Activated CD4-positive, alpha-beta T cell treated with anti-CD3 and anti-CD28 coated beads, Interleukin-2, amount 10 ng/mL, durations not matched to agents 24 days and 14 days (primary cell): ENCODE measurements at places on chromosomes 7 and 10. TPM values are rescaled to one million over a fixed set of nuclear protein-coding genes. Genes with fewer than 3 reads are reported as not detected.

DNA sequence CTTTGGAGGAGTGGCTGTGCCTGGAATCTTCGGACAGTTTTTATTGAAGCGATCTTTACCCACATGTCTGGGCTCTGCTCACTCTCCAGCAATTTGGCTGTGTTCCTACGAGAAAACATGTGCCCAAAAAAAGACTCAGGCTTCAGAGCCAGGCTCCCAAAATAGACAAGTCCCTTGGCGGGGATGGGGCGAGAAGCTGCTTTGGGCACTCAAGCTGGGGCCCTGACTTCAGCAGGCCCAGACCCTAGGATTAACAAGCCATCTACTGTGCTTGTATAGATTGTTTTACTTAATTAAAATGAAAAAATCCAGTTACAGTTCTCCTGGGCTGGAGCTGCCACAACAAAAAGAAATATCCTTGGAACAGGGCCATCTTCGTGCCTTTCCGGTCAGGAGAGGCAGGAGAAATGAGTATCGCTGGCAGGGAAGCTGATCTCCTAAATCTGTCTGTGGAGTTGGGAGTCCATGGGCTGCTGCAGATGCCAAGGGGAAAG lies 51.4 kb upstream of the PDCD4 start:
- H3K4me1 ChIP-seq: peaks cover 22% of the 10 kb centered on the region
- DNase-seq: no peak
- H3K4me3 ChIP-seq: no peak overlapping the region

DNA sequence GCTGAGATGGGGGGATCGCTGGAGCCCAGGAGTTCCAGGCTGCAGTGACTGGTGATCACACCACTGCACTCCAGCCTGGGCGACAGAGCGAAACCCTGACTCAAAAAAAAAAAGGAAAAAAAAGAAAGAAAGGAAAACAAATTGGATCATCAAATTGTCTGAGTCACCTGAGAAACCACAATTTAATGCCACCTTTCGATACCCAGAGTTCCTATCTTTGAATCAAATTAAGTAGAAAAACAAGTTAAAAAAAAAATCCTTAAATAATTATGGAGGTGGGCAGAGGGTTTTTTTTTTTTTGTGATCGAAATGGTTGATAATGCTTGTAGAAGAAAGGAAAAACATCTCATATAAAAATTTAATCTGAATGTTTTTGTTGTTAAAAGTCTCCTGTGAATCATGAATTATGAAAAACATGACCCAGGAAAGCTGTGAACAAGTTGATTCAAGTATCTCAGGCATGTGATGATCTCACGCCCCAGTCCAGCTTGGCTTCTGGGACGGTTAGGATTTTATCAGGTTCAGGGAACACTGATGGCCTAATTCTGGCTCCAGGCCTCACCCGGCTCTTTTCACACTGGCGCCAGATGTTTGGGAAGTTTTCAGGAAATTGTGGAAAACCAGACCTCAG lies 25.3 kb upstream of the CUX1 start:
- no peak overlapping the region for H3K4me3 ChIP-seq
- no peaks in the 10 kb centered on the region for H3K36me3 ChIP-seq
- H3K27me3 ChIP-seq: no peaks in the 10 kb centered on the region
- no peaks in the 10 kb centered on the region for H3K4me1 ChIP-seq
- DNase-seq: no peak

DNA sequence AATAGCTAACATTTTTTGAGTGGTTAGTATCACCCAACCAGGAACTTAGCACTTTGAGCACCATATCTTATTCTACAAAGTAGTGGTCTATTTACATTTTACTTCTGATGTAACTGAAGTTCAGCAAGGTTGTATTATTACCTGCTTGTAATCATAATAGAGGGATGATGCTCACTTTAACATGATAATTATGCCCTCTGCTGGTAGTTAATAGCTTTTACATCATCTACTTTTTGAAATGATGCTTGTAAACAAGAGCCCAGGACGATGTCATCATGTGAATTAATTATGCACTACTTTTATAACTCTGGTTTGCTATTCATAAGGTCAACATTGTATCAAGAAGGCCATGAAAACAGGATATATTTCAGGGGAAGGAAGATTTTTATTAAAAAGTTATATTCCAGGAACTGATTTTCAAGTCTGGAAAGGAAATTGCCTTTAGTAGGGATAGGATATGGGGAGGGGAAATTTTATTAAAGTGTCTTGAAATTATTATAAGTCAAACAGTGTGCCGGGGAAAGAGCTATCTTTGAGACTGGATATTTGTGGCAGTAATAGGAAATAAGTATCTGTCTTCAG lies 80.3 kb upstream of the SCIN start:
- H3K27me3 ChIP-seq: peaks cover 15% of the 10 kb centered on the region
- H3K4me1 ChIP-seq: no peaks in the 10 kb centered on the region
- DNase-seq: no peak
- H3K27ac ChIP-seq: no peak overlapping the region
- no peak overlapping the region for H3K4me3 ChIP-seq

- no peak for DNase-seq
- no peaks in the 10 kb centered on the region for H3K4me1 ChIP-seq
- H3K27ac ChIP-seq: no peak overlapping the region
- peaks cover 12% of the 10 kb centered on the region for H3K27me3 ChIP-seq
- H3K4me3 ChIP-seq: no peak overlapping the region
Measured at GRCh38 chr10:116768786-116769185, 26.4 kb upstream of the HSPA12A start.

DNA sequence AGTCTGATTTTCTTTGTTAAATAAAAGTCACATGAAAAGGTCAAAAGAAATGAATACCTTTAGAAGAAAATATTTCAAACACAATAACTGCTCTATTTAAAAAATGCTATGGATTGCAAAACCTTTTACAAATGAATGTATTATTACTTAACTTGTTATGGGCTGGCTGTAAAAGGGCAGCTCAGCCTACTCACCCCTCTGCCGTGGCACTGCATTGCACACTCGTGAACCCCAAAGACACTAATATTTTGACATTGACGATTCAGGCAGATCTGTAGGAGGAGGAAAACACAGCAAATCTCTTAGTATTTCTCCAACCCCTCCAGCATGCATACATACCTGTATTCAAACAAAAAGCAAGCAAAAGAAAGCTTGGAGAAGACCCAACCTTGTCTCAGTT lies 149.5 kb downstream of the FANK1 start:
- H3K36me3 ChIP-seq: no peaks in the 10 kb centered on the region
- H3K27ac ChIP-seq: no peak overlapping the region
- H3K4me1 ChIP-seq: peaks cover 4% of the 10 kb centered on the region
- no peak for DNase-seq
- H3K27me3 ChIP-seq: no peaks in the 10 kb centered on the region
- H3K4me3 ChIP-seq: no peak overlapping the region

GRCh38 chr7:18116661-18117060 lies 89.0 kb upstream of the PRPS1L1 start:
- no peak overlapping the region for H3K4me3 ChIP-seq
- H3K36me3 ChIP-seq: no peaks in the 10 kb centered on the region
- no peaks in the 10 kb centered on the region for H3K4me1 ChIP-seq
- DNase-seq: no peak
- H3K27ac ChIP-seq: no peak overlapping the region
- H3K27me3 ChIP-seq: peaks cover 2% of the 10 kb centered on the region

DNA sequence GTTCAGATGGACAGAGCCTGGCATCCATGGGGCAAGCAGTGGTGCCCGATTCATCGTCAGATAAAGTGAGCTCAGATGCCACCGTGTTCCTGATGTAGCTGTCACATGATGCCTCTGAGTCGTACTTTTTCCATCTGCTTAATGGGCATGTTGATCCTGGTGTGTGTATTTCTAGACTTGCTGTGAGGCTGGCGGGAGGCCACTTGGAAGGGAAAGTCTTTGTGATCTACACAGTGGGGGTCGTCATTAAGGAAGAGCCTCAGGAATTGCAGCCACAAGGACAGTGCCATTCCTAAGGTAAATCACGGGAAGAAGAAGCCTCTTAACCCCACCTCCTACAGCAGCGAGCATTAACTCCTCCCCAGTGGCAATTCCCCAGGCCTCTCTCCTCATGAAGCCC lies 63.0 kb downstream of the RGS10 start:
- H3K27ac ChIP-seq: no peak overlapping the region
- DNase-seq: no peak
- peaks cover 32% of the 10 kb centered on the region for H3K4me1 ChIP-seq
- no peaks in the 10 kb centered on the region for H3K27me3 ChIP-seq

DNA sequence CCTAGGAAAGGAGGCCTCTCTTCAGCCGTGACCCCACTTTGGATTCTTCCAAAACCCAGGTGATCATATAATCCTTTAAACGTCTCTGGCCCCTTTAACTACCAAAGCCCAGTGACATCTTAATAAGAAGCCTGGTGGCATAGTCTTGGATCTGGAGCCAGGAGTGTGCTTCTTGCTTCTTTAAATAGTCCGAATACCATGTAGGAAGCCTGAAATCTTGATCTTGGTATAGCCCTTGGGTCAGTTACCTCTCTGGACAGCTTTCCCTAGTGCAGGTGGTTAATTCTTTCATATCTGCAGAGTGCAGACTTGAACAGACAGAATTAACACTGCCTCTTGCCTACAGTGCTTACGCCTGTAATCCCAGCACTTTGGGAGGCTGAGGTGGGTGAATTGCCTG lies 138.6 kb upstream of the EFCAB10 start:
- no peak overlapping the region for H3K27ac ChIP-seq
- no peaks in the 10 kb centered on the region for H3K27me3 ChIP-seq
- no peaks in the 10 kb centered on the region for H3K4me1 ChIP-seq
- no peak for DNase-seq
- H3K36me3 ChIP-seq: no peaks in the 10 kb centered on the region

DNA sequence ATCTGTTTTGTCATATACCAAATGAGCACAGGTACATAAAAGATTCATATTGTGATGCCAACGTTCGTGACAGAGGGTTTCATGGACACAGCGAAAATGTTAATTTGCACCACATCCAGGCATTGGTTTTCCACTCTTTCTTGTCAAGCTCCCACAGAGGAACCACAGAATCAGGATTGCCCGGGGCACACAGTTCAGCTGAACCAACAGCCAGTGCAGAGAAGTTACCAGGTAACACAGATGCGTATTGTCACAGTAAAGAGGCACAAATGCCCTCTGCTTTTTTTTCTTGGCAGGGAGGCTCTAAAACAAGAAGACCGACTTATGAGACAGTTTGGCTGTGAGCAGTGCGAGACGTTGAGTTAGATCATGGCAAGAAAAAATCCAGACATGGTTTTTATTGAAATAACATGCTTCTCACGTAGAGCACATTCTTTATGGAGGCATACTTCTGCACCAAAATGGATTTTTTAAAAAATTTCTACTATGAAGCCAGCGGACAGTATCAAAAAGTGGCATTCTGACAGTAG lies 331.1 kb upstream of the KIAA1217 start:
- H3K4me1 ChIP-seq: no peaks in the 10 kb centered on the region
- DNase-seq: no peak
- no peaks in the 10 kb centered on the region for H3K27me3 ChIP-seq
- no peak overlapping the region for H3K4me3 ChIP-seq
- no peak overlapping the region for H3K27ac ChIP-seq

DNA sequence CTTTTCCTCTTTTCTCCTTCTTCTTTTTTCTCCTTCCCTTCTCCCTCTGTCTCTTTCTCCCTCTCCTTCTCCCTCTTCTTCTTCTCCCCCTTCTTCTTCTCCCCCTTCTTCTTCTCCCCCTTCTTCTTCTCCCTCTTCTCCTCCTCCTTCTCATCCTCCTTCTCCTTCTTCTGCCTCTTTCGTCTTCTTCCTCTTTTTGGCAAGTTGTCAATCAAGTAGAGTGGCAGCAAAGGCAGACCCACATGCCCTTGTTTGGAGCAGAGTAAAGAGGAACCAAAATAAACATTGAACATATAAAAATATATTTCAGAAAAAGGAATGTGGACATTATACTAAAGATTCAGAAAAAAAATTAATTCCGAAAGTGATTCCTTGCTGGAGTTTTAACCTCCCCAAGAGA lies 59.6 kb upstream of the ZNF33B start:
- H3K27me3 ChIP-seq: peaks cover 2% of the 10 kb centered on the region
- no peak for DNase-seq
- no peaks in the 10 kb centered on the region for H3K36me3 ChIP-seq

Gene LFNG
- 33.9 and 34.2 TPM in 2 replicates for total RNA-seq

Gene MYH16
- not detected in 2 replicates for total RNA-seq

Gene TWIST1
- total RNA-seq: 7.5 and 8.1 TPM in 2 replicates

Gene PLXNA4
- 0.54 and 0.70 TPM in 2 replicates for total RNA-seq

Gene CPA5
- total RNA-seq: 0.47 and 0.93 TPM in 2 replicates

Gene PDE6C
- total RNA-seq: not detected in 2 replicates

Gene PEX1
- 14.4 and 14.8 TPM in 2 replicates for total RNA-seq

Gene CSTF2T
- total RNA-seq: 36.2 and 36.5 TPM in 2 replicates
